RWPE1 (cell line): ENCODE measurements at places on chromosomes 3 and 15.
A peak's percentile ranks its signal among the peaks of the same experiment; 100 is the strongest.

GRCh38 chr3:42518800-42519567 lies 16.5 kb downstream of the VIPR1 start:
- DNase-seq, result no peak

DNA sequence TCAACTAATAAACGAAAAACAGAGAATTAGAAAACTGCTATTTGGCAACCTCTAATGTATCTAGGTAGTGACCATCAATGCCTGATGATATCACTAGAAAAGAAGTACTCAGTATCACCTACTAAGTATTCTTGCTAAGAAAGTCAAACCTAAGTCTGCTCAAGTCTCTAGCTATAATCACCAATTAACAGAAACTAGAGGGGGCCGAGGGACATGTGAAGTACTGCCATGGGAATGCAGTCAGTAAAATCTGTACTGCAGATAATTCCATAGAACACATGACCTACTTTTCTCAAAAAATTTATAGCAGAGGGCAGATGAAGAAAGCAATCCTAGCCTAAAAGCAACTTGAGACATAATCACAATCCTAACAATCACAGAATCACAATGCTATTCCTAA lies 51.4 kb downstream of the CPEB1 start:
- no peak for DNase-seq

- no peak for DNase-seq
These were observed 131.2 kb upstream of the MEF2A start for GRCh38 chr15:99434506-99435112.

- peak; percentile 48 for DNase-seq
These were observed 19.0 kb upstream of the CSTA start for GRCh38 chr3:122305818-122306621.

GRCh38 chr3:37660782-37661181 lies 200.9 kb upstream of the CTDSPL start:
- DNase-seq, result peak; percentile 5

- DNase-seq, result no peak
These were observed 1.2 kb downstream of the CCDC9B start for GRCh38 chr15:40339621-40339945.

GRCh38 chr15:77312523-77312922 lies 107.4 kb downstream of the PEAK1 start:
- DNase-seq, result no peak

GRCh38 chr3:177035676-177036075 lies 161.6 kb downstream of the TBL1XR1 start:
- no peak for DNase-seq

GRCh38 chr3:27628026-27628750 lies 93.9 kb downstream of the EOMES start:
- no peak for DNase-seq

DNA sequence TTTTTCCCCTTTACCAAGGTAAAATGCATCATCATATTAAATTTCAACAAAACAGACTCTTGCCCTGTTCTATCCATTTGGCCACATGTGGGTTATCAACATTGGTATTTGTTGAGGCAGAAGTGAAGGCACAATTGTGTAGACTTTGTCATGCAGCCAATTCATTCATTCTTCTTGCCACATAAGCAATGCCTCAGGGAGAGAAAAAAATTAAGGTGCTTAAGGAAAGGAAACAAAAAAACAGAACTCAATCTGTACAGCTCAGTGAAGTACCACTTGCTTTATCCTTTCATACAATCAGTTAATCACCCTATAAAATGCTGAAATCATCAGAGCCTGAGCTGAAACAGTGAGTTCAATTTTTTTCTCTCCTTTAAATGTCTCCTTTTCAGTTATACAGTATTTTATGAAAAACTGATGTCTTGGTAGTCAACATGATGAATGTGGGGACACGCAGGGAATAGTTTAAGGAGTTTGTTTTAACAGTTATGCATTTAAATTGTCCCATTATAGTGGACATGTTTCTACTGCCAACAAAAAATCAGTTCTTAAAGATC lies 588.9 kb downstream of the MFSD1 start:
- no peak for DNase-seq

DNA sequence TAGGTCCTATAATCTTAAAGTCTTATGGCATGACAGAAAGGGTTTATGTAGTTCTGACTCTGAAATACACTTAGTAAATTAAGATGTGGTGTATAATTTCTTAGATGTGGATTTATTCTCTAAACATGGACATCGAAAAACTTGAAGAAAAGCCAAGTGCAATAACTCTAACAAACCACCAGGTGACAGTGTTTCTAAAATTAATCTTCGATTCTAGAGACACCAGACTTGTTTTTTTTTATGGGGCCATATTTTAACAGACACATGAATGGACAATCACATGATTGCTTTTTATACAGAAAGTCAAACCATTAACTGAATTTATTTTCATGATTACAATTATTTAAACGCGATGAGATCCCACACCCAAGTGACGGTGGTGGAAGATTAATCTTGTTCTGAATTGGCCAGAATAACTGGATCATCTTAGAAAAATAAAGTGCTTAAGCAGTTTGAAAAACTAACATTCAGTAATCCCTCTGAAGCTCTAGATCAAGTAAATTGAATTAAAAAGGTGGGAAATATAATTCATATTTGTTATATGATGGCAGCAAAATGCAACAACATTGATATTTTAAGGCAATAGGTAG lies 305.1 kb downstream of the LSAMP start:
- DNase-seq, result peak; percentile 19

DNA sequence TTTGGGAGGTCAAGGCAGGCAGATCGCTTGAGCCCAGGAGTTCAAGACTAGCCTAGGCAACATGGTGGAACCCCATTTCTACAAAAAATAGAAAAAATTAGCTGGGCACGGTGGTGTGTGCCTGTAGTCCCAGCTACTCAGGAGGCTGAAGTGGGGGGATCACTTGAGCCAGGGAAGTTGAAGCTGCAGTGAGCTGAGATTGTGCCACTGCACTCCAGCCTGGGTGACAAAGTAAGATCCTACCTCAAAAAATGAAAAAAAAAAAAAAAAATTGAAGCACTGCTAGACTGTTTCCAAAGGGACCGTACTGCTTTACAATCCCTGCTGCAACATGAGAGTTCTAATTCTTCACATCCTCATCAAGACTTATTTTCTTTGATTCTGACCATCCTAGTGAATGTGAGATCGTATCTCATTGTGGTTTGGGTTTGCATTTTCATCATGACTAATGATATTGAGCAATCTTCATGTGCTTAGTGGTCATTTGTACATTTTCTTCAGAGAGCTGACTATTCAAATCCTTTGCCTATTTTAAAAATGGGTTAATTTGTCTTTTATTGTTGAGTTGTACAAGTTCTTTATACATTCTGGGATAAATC lies 10.8 kb downstream of the CMTM8 start:
- DNase-seq, result peak; percentile 57

DNA sequence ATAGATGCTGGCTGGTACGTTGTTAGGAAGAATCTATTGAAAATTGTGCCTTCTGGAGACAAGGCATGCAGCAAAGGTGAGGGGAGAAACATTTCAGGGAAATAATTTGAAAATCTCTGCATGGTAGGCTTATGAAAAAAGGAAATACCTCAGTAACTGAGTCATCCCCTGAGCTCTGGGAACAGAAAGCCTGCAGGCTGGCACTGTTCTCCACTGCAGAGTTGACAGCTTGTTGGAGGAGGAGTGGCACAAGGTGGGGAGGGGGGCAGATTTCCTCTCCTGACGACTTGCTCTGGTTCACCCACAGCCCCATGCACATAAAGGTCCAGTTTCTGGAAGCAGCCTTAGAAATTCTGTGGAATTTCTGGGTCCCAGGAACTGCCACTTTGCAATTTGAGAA lies 179.4 kb downstream of the ABHD5 start:
- DNase-seq, result peak; percentile 74

GRCh38 chr3:134239538-134239937 lies 11.1 kb downstream of the RYK start:
- no peak for DNase-seq

DNA sequence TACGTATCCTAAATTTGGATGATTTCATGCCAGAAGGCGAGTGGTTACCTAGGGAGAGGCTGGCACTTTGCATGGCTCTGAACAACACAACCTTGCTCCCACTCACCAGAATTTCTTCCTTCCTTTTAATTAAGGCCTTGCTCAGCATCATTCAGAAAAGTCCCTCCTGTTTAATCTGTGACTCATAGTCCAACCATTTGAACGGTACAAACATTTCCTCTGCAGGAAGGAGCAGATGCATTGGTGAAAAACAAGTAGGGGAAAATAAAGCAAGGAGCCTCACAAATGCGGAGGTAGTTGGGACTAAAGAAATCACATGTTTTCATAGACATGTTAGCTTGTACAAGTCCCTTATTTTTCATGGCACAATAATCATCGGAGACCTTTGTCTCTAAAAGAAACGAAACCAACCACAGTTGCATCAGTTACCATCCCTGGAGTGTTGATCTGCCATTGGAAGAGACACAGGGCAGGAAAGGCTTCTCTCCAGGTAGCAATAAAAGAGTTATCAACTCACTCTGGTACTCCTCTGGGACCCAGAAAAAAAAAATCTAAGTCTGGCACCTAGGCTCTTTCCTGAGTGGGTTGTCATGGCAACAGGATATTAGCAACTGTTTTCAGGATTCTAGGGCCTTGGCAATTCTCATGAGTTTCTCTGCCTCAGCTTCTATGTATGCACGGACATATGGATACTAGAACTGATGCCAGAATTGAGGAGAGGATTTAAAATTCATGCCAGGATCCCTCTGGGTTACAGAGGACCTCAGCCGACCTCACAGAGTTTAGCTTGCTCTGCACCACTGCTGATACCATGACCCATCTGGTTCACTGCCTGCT lies 255.4 kb upstream of the ARPP21 start:
- no peak for DNase-seq

- no peak for DNase-seq
These were observed 30.0 kb downstream of the MASP1 start for GRCh38 chr3:187261541-187261969.

DNA sequence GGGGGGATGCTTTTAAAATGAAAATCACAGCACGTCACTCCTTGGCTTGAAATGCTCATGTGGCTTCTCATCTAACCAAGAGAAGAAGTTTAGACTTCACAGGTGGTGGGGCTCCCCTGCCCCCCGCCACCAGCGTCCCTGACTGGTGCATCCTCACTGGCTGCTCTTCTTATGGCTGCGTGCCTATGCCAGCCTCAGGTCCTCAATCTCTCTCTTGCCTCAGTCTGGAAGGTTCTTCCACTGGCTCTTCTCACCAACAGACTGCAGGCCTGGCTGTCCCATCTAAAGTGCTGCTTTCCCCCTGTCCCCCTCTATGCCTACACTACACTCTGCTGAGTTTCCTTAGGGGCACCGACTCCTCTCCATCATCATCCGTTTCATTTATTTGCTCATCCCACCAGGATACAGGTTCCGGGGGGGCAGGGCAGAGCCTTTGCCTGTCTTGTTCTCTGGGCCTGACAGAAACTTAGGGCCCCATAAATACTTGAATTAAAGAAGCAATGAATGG lies 20.6 kb downstream of the ABTB1 start:
- no peak for DNase-seq

DNA sequence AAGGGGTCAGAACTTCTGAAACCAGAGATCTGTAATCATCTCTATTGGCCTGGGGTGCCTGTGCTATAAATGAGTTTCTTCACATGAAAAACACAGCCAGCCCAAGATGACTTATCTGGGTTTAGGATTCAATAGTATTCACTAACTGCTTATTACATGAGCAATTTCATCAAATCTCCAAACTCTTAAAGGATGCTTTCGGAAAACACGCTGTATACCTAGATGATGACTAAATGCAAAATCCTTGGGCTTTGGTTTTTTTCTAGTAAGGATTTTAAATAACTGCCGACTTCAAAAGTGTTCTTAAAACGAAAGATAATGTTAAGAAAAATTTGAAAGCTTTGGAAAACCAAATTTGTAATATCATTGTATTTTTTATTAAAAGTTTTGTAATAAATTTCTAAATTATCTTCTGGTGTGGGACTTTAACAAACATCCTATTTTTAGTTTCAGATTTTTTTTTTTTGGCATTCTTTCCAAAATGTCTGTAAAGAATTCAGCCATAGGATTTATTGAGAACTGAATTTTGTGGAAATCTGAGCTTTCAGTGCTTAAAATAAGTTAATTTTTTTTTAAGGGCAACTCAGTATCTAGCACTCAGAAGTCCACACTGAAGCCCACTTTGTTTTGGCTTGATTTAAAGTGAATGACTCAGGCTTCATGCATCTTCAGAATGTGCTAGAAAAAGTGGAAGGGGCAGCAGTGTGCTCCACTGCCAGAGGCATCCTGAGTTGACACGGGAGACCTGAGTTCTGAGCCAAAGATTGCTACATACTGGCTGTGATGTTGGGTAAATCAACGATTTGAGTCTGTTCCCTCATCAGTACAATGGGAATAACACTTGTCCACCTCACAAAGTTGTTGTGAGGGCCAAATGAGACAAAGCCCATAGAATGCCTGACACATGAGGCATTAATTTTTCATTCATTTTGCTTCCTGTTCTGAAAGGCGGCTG lies 18.7 kb downstream of the TMEM43 start:
- DNase-seq, result peak; percentile 73

DNA sequence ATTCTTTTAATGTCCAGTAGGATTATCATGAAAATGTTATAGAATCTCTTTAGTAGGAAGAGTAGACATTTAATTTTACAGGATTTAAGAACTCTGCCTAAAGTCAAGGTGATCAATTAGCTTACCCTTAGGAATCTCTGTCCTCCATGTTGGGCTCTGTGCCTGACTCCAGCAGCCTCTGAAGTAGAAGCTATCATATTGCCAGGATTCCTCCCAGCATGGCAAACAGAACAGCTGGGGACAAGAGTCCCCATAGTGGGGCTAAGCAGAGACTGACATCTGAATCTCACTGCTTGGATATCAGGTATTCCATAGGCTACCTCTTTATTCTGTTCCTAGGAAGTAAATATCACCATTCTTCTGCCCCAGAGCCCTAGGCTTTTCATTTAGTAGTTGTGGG lies 1.5 kb downstream of the SLC15A2 start:
- no peak for DNase-seq

GRCh38 chr15:74540161-74540760 lies 759 bp upstream of the ARID3B start:
- no peak for DNase-seq

DNA sequence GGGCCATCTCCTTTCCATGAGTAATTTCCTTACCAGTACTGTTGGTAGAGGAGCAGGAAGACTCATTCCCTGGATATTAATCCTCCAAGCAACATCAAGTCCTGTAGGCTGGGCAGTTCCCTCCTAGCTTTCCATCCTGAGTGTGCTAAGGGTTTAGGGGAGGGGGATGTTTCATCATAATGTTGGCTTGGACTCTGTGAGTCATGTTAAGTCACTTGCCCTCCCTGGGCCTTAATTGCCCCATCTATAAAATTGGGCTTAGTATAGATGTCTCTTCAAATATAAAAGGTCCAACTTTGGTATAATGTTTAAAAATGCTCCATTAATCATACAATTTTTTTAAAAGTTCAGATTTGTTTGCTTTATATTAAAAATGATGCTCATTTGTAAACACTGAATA lies 52.7 kb downstream of the TLE3 start:
- no peak for DNase-seq

- no peak for DNase-seq
These were observed 624.8 kb downstream of the MAGI1 start for GRCh38 chr3:65413891-65414290.

DNA sequence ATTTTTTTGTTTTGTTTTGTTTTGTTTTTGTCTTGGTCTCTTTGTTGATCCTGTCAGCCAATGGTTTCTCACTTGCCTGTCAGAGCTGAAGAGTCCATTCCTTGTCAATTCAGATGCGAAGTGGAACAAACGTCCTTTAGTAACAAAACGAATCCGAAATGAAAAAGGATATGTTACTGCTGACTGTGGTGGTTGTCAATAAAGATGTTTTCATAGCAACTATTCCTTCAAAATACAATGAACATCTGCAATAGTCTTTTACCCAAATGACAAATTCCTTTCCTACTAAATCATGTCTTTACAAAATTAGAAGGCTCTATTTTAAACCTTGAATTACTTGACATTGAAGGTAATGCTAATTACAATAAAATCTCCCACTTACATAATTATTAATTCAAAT lies 134.7 kb downstream of the SERPINI1 start:
- DNase-seq, result no peak
